ENCODE measurements at places on chromosomes 11 and 22. TPM values are rescaled to one million over a fixed set of nuclear protein-coding genes. Genes with fewer than 3 reads are reported as not detected.

DNA sequence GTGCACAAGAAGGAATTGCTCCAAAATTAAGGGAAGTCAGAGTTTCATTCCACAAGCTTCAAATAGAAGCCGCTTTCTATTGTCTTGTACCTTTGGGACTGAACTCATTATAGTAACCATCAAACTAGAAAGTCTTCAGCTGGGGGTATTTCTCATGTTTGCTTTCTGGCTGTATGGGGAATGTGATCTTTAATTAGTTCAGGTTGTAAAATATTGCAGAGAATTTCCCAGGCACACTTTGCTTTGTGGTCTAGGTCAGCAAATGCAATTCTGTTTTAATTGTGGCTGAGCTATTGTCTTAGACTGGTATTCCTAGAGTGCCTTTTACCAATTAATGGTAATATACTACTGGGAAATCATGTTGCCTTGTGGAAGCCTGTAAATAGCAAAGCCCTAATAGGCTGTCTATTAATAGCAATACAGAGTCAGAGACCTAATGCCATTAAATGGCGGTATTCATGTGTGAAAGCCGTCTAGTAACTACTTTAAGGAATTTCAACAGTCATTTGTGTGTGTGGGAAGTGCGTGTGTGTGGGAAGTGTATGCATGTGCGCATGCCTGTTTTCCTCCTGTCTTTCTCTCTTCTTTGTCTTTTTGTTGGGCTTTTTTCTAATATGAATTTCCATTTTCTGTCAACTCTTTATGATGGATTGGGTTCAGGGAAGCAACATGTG is 276.6 kb downstream of the FAT3 start:
- DNase-seq: no peak
- H3K27ac ChIP-seq: no peak overlapping the region
- H3K36me3 ChIP-seq: no peaks in the 10 kb centered on the region
- 0 out of 2 replicates have a peak, but pooled peaks cover 15% of the 10 kb centered on the region for H3K4me1 ChIP-seq
- no peaks in the 10 kb centered on the region for H3K27me3 ChIP-seq

DNA sequence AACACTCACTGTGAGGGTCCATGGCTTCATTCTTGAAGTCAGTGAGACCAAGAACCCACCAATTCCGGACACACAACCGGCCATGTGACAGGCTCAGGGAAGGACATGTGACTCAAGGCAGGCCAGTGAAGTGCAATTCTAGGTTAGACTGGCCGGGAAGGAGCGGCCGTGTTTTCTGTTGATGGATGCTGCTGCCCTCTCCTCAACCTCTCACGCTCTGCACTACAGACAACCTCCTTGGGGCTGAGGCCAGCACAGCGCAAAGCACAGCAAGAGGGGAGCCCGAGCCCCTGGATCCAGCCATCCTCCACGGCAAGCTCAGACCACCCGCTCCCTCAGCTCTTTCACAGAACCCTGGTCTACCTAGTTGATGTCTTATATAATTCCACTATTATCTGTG is 2.8 kb downstream of the NUDT8 start:
- H3K27ac ChIP-seq: no peak overlapping the region
- H3K36me3 ChIP-seq: no peaks in the 10 kb centered on the region
- H3K27me3 ChIP-seq: no peaks in the 10 kb centered on the region
- DNase-seq: no peak

Gene DDI1
- not detected for total RNA-seq

DNA sequence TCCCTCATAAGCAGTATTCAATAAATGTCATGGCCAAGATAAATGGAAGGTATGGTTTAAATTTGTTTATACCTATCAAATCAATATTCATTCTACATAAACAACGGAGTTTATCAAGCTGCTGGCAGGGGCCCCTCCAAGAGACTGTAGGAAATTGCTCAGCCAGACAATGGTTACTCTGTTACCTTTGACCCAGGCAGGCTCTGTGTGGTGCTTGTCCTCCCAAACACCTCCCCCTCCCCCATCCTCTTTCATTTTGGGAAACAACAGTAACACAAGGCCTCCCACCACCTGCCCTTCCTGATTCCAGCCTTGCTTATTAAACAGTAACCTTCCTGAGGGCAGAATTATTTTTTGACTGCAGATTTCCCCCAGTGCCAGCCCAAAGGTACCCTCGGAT is 10.5 kb upstream of the ZBTB16 start:
- no peaks in the 10 kb centered on the region for H3K4me1 ChIP-seq
- no peaks in the 10 kb centered on the region for H3K36me3 ChIP-seq
- H3K4me3 ChIP-seq: no peak overlapping the region
- no peak for DNase-seq
- H3K27ac ChIP-seq: no peak overlapping the region

- no peaks in the 10 kb centered on the region for H3K27me3 ChIP-seq
- DNase-seq: no peak
Measured at GRCh38 chr11:85164743-85165142, 462.4 kb downstream of the DLG2 start.

Gene C11orf21
- not detected for total RNA-seq

DNA sequence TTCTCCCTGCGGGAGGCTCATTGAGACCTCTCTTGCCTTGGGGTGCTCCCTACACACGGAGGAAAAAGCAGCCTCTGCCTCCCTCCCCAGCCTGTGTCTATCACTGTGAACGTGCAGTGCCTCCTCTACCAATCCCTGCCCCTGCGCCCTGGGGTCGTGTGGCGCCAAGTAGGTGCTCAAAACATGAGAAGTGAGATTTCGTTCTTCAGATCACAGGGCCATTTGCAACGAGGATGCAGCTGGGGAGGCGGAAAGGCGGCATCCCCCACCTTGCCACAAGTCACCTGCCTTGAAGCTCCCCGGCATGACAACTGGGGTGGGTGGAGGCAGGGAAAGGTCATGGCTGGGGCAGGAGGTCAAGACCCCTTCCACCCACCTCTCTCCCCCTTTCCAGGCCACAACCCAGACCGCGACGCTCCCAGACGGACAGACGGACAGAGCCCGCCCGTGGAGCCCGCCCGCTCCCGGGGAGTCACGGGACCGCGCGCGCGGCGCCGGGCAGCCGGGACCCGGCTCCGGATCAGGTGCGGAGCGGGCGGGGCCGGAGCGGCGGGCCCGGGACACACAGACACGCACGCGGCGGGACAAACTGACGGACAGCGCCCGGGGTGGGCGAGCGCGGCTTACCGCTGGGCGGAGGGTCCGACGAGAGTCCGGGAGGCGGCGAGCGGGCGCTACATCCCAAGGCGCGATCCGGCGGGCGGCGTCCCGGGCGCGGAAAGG is 485 bp downstream of the KCNJ4 start:
- no peak overlapping the region for H3K4me3 ChIP-seq
- no peak overlapping the region for H3K27ac ChIP-seq
- no peaks in the 10 kb centered on the region for H3K4me1 ChIP-seq
- no peak for DNase-seq
- peaks cover 69% of the 10 kb centered on the region for H3K27me3 ChIP-seq

- no peak overlapping the region for H3K4me3 ChIP-seq
- no peaks in the 10 kb centered on the region for H3K36me3 ChIP-seq
- peaks cover 71% of the 10 kb centered on the region for H3K27me3 ChIP-seq
- no peaks in the 10 kb centered on the region for H3K4me1 ChIP-seq
- no peak for DNase-seq
Measured at GRCh38 chr22:39707816-39708215, 137.3 kb downstream of the CACNA1I start.

DNA sequence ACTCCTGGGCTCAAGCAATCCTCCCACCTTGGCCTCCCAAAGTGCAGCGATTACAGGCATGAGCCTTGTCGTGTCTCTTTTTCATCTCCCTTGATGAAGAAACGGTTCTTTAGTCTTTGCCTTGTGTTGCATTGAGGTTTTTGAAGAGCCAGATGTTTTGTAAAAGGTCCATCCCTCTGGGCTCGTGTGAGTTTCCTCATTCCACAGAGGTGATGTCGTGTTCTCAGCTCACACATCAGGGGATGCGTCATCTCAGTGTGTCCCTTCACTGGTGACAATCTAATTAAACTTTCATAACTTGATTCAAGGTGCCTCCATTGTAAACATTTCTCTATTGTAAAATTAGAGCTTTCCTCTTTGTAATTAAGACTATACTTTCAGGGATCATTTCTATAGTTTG is 29.7 kb upstream of the TEF start:
- peak; percentile 50 for DNase-seq
- no peaks in the 10 kb centered on the region for H3K27me3 ChIP-seq
- 0 out of 2 replicates have a peak overlapping the region, but pooled peaks have one; percentile 21 for H3K27ac ChIP-seq
- no peaks in the 10 kb centered on the region for H3K4me1 ChIP-seq

GRCh38 chr11:117767071-117767470 is 29.9 kb downstream of the DSCAML1 start:
- peaks cover 92% of the 10 kb centered on the region for H3K27me3 ChIP-seq
- H3K4me1 ChIP-seq: no peaks in the 10 kb centered on the region
- H3K36me3 ChIP-seq: no peaks in the 10 kb centered on the region
- no peak for DNase-seq

Gene EXPH5
- 36.3 TPM for total RNA-seq

Gene NTM
- total RNA-seq: not detected

- H3K36me3 ChIP-seq: no peaks in the 10 kb centered on the region
- no peaks in the 10 kb centered on the region for H3K4me1 ChIP-seq
Measured at GRCh38 chr11:26199331-26200095, 132.4 kb upstream of the ANO3 start.

DNA sequence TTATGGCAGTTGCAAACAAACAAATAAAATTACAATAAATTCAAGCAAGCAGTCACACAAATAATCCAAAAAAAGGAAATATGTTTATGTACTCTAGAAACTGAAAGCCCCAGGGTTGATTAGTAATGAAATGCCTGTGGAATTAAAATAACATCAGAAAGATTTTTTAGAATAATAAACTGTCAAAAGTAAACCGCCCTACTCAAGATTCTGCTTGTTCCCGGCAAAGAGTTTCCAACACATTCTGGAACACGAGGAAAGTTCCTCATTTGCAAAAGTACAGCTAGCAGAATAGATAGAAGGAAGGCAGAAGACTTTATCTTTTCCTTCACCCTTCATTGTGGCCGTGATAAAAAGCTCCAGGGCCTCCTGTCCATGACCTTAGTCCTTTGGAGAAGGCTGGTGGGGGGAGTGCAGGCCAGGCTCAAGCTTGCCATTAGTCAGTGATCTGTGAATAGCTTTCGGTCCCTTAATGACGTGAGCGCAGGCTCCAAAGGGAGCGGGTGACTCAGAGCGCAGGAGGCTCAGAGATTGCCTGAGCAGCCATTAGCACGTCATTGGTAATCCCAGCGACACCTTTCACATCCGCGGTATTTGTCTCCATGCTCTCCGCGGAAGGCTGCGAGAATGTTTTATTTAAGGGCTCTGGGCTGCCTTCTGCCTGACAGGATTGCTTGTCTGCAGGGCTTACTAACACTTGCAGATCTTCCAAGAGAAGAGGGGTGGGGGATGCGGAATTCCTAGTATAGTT is 458.3 kb downstream of the METTL15 start:
- no peak overlapping the region for H3K27ac ChIP-seq
- no peaks in the 10 kb centered on the region for H3K27me3 ChIP-seq
- no peaks in the 10 kb centered on the region for H3K4me1 ChIP-seq
- H3K4me3 ChIP-seq: no peak overlapping the region
- no peaks in the 10 kb centered on the region for H3K36me3 ChIP-seq

Gene TOP3B
- 23.9 TPM for total RNA-seq

DNA sequence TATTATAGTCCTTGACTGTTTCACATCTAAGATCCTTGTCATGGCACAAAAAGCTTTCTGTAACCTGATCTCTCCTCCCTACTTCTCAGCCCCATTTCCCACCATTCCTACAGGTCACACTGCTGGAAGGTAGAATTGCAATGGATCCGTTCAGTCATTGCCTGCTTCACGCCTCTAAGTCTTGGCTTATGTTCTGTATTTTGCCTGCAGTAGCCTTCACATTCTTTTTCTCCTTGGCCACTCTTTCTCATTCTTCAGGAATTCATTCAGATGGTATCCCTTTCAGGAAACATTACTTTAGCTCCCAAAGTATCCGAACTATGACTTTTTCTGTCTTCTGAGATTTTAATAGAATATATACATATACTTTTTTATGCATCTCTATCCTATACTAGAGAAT is 731.5 kb downstream of the NTM start:
- H3K27me3 ChIP-seq: no peaks in the 10 kb centered on the region
- no peaks in the 10 kb centered on the region for H3K36me3 ChIP-seq
- DNase-seq: no peak
- no peak overlapping the region for H3K4me3 ChIP-seq

DNA sequence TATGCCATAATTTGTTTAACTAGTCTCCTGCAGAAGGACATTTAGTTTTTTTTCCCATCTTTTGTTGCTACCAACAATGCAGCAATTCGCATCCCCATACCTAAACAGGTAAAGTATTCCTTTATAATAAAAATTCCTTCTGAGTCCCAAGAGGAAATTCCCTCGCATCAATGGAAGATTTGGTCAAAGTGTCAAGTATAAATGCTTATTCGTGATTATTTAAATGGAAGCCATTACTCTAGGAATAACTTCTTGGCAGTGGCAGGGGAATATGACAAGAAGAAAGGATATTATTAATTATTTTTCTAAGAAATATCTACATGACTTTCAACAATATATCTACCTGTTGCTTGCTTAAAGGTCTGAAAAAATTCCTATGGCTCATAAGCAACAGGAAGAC is 25.6 kb downstream of the RNF141 start:
- peaks cover 3% of the 10 kb centered on the region for H3K36me3 ChIP-seq
- H3K4me3 ChIP-seq: no peak overlapping the region

GRCh38 chr11:12248330-12248729 is 129.0 kb upstream of the PARVA start:
- peak; percentile 88 for DNase-seq
- peaks cover 62% of the 10 kb centered on the region for H3K4me1 ChIP-seq
- H3K36me3 ChIP-seq: no peaks in the 10 kb centered on the region
- H3K27me3 ChIP-seq: no peaks in the 10 kb centered on the region
- peak overlapping the region; percentile 59 for H3K27ac ChIP-seq

GRCh38 chr11:125554038-125554437 is 15.2 kb upstream of the EI24 start:
- H3K4me1 ChIP-seq: no peaks in the 10 kb centered on the region
- H3K27me3 ChIP-seq: peaks cover 3% of the 10 kb centered on the region
- no peak for DNase-seq
- no peak overlapping the region for H3K27ac ChIP-seq

- H3K27ac ChIP-seq: no peak overlapping the region
- H3K36me3 ChIP-seq: no peaks in the 10 kb centered on the region
Measured at GRCh38 chr22:47176026-47176389, 413.6 kb downstream of the TBC1D22A start.

DNA sequence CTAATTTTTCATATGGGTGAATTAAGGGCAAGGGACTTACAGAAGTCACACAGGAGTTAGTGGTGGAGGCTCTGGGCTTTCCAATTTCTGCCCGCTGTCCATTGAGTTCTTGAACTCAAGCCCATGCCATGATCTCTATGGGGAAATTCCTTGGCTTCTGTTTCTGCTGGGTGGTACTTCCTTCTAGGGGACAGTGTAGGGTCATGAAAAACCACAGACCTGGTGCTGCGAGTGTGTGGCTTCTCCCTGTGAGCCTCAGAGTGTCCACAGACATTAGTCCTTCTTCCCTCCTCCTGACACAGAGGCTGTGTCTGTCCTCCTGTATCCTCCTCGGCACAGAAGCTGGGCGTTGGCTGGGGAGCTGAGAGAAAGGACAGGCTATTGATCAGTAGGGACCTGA is 6.3 kb upstream of the SEZ6L start:
- no peaks in the 10 kb centered on the region for H3K4me1 ChIP-seq
- H3K27ac ChIP-seq: no peak overlapping the region
- H3K27me3 ChIP-seq: peaks cover 34% of the 10 kb centered on the region
- no peak overlapping the region for H3K4me3 ChIP-seq

Gene HSPB2
- 0.80 TPM for total RNA-seq

Gene KCNJ1
- total RNA-seq: not detected

GRCh38 chr11:17922416-17922788 is 90.4 kb downstream of the SERGEF start:
- H3K36me3 ChIP-seq: no peaks in the 10 kb centered on the region
- H3K27ac ChIP-seq: no peak overlapping the region
- no peak for DNase-seq
- no peak overlapping the region for H3K4me3 ChIP-seq

GRCh38 chr22:17878941-17879340 is 104.7 kb upstream of the BID start:
- H3K4me3 ChIP-seq: no peak overlapping the region
- H3K27me3 ChIP-seq: no peaks in the 10 kb centered on the region
- no peaks in the 10 kb centered on the region for H3K4me1 ChIP-seq
- H3K27ac ChIP-seq: no peak overlapping the region
- DNase-seq: no peak

Gene MOV10L1
- total RNA-seq: not detected
